ENCODE measurements at places on chromosomes 1 and 21.

DNA sequence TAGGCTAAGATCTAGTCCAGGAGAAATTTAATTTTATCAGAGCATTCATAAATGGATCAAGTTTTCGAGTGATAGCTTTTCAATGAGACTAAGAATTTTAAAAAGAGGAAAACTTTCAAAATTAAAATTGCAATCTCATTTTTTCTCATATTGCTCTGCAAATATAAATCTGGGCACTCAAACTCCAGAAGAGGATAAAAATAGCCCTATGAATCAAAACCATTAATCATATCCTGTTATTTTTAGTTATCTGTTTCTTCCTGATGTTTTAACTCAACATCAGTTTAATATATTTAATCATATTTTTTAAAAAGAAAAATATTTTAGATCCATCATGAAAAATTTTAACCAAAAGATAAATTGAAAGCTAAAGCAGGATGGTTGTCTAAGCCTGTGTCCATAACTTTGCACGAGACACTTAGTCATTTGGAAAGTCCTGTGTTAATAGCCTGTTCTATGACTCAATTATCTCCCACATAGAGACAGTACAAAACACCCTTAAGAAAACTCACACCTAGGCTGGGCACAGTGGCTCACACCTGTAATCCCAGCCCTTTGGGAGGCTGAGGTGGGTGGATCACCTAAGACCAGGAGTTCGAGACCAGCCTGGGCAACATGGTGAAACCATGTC is 17.1 kb upstream of the PRRC2C start:
- H3K4me3 ChIP-seq = no peak overlapping the region
- no peaks in the 10 kb centered on the region for H3K27me3 ChIP-seq
- H3K4me1 ChIP-seq = no peaks in the 10 kb centered on the region
- H3K36me3 ChIP-seq = no peaks in the 10 kb centered on the region
- no peak overlapping the region for H3K27ac ChIP-seq

GRCh38 chr1:172682812-172683211 is 23.9 kb downstream of the FASLG start:
- peak; percentile 37 for DNase-seq
- H3K4me3 ChIP-seq = no peak overlapping the region

DNA sequence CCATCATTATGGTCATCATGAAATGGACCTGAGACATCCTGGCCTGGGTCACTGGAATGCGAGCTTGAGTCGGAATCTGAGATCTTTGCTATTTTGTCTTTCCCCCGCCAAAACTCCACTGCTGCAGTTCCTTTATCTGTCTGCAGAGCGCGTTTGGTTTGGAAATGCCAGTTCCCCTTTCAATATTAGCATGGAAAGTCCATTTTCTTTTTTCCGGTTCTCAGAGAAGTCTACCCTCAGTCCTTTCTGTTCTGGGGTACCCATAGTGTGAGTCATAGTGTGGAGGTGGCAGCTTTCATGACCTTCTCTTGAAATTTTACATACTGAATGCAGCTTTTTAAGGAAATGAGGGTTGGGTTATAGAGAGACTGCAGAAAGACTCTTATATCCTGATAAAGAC is 14.6 kb downstream of the CACNA1E start:
- no peaks in the 10 kb centered on the region for H3K36me3 ChIP-seq
- H3K27me3 ChIP-seq = no peaks in the 10 kb centered on the region
- H3K27ac ChIP-seq = no peak overlapping the region
- no peak for DNase-seq
- no peak overlapping the region for H3K4me3 ChIP-seq
- H3K4me1 ChIP-seq = no peaks in the 10 kb centered on the region

- H3K27ac ChIP-seq = no peak overlapping the region
- no peaks in the 10 kb centered on the region for H3K36me3 ChIP-seq
- H3K4me3 ChIP-seq = no peak overlapping the region
- DNase-seq = no peak
- H3K27me3 ChIP-seq = no peaks in the 10 kb centered on the region
- peaks cover 4% of the 10 kb centered on the region for H3K4me1 ChIP-seq
These were observed 101.4 kb downstream of the PBX1 start for GRCh38 chr1:164660412-164660772.

DNA sequence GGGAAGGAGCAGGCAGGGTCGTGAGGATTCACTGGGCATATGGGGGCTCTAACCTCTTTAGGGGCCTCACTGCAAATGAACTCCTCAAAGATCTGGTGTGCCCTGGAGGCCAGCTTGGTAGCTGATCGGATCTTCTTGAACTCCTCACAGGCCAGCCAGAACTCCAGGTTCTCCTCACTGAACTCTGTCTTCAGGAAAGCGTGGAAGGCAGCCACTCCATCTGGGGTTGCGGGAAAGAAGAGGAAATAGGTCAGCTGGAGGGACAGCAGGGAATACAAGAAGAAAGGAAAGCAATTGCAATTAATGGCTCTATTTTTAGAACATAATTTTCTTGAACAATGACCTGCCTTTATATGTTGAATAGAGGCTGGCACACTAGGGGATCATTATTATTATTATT is 2.3 kb downstream of the RGS16 start:
- no peaks in the 10 kb centered on the region for H3K27me3 ChIP-seq
- no peak overlapping the region for H3K27ac ChIP-seq
- H3K4me1 ChIP-seq = peaks cover 9% of the 10 kb centered on the region
- H3K36me3 ChIP-seq = peaks cover 15% of the 10 kb centered on the region

GRCh38 chr1:84365225-84366221 is 32.8 kb upstream of the DNASE2B start:
- DNase-seq = no peak
- no peak overlapping the region for H3K27ac ChIP-seq
- H3K27me3 ChIP-seq = no peaks in the 10 kb centered on the region
- H3K4me3 ChIP-seq = no peak overlapping the region

DNA sequence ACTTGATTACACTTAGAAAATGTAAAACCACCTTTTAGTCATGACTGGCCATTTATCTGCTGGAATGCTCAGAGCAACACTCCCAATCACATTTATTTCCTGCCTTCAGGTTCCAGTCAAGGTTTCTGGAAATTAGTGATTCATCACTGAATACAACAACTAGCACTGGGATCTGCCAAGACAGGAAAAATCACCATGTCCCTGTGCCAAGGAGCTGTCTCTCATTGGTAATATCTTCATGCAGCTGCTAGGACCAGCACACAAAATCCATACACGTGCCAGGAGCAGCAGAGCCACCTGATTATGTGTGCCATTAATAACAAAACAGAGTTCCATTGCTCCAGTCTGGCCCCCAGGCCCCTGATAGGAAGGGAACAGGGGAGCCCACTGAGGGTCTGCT is 194.6 kb downstream of the TNR start:
- H3K4me1 ChIP-seq = no peaks in the 10 kb centered on the region
- no peak for DNase-seq
- H3K27me3 ChIP-seq = no peaks in the 10 kb centered on the region
- no peak overlapping the region for H3K4me3 ChIP-seq
- no peaks in the 10 kb centered on the region for H3K36me3 ChIP-seq
- no peak overlapping the region for H3K27ac ChIP-seq
